ENCODE measurements at places on chromosomes 13 and 19. TPM values are rescaled to one million over a fixed set of nuclear protein-coding genes. Genes with fewer than 3 reads are reported as not detected.

The LILRA5 gene
- 0.37 TPM for polyA plus RNA-seq

The ZNF44 gene
- 43.6 TPM for polyA plus RNA-seq

The UHRF1 gene
- polyA plus RNA-seq, result 43.5 TPM

The F2RL3 gene
- polyA plus RNA-seq, result 0.95 TPM

The LYPD5 gene
- 0.53 TPM for polyA plus RNA-seq

The SBNO2 gene
- 18.1 TPM for polyA plus RNA-seq

The LILRA1 gene
- polyA plus RNA-seq, result 0.43 TPM

The SLC25A41 gene
- 2.4 TPM for polyA plus RNA-seq

The GNA15 gene
- 0.99 TPM for polyA plus RNA-seq

The CGB8 gene
- not detected for polyA plus RNA-seq

- no peak for DNase-seq
These were observed 412.8 kb downstream of the ZNF536 start for GRCh38 chr19:30784850-30785457.

- DNase-seq, result no peak
These were observed 1.1 kb downstream of the RUBCNL start for GRCh38 chr13:46385946-46386345.

DNA sequence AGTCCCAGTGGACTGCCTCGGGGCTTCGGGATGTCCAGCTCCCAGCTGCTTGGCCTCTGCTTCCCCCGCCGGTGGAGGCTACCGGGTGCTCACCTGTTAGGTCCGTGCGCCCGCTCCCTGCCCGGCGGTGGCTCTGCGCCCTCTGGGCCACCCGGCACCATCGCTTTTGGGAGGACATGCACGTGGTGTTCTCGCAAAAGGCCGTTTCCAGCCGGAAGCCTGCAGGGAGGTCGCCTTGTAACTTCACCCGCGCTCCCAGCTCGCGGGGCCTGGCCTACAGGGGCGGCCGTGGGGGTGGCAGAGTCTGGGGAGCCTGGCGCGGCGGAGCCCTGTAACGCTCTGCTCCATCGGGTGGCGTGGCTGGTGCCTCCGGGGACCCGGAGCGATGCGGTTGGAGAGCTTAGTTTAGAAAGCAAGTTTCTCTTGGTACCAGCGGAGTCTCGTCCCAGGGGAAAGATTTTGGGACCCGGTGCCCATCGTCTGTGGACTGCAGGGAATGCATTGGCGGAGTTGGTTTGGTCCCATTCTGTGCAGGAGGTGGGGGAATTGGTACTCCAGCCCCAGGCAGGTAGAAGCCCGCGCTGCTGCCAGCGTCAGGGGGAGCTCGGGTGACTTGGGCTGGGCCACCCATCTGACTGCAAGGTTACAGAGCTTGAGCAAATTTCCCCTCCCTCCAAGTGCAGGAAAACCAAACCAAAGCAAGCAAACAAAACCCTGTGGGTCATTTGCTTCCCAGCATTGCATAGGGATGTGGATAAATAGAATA, 673 bp downstream of the SPATA13 start:
- DNase-seq, result peak; percentile 19

- DNase-seq, result no peak
These were observed 234.7 kb downstream of the RBM26 start for GRCh38 chr13:79171141-79172061.

- DNase-seq, result no peak
These were observed at the start of gene CLEC17A for GRCh38 chr19:14582894-14583340. Gene CLEC17A, plus strand, starts transcription at chr19:14583084. Its CDS starts 77 bp downstream, at chr19:14583161.

DNA sequence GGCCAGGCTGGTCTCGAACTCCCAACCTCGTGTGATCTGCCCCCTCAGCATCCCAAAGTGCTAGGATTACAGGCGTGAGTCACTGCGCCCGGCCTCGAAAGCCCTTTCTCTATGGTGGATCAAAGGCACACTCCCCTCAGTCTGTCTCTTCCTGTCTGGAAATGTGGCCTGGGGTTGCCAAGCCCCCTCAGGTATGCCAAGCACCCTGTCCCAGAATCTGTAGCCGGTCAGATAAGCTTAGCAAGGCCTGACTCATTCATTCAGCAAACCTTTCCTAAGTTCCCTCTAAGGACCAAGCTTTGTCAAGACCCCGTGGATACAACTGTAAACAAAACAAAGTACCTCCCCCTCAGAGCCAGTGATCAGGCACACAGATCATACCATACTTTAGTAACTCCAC, 14.1 kb downstream of the NUCB1 start:
- no peak for DNase-seq

- DNase-seq, result no peak
These were observed 10.0 kb downstream of the ARHGAP45 start for GRCh38 chr19:1076951-1077350.

- no peak for DNase-seq
These were observed 3.8 kb downstream of the LCP1 start for GRCh38 chr13:46178143-46178542.

DNA sequence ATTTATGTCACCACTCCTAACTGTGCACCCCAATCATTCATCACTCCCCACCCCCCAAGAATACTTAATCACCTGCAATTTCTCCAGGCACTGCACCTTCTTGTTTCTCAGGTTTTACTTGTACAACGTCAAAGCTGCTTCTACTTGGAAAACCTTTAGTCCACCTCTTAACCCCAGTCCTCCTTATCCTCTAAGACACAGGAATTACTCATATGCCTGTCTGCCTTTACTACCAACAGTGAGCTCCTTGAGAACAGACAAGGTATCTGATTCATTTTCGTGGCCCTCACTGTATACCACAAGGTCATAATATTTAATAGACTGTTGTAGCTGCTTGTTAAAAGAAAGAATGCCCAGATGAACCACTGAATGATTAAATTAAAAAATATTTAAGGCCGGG, 21.0 kb upstream of the NDFIP2 start:
- no peak for DNase-seq

DNA sequence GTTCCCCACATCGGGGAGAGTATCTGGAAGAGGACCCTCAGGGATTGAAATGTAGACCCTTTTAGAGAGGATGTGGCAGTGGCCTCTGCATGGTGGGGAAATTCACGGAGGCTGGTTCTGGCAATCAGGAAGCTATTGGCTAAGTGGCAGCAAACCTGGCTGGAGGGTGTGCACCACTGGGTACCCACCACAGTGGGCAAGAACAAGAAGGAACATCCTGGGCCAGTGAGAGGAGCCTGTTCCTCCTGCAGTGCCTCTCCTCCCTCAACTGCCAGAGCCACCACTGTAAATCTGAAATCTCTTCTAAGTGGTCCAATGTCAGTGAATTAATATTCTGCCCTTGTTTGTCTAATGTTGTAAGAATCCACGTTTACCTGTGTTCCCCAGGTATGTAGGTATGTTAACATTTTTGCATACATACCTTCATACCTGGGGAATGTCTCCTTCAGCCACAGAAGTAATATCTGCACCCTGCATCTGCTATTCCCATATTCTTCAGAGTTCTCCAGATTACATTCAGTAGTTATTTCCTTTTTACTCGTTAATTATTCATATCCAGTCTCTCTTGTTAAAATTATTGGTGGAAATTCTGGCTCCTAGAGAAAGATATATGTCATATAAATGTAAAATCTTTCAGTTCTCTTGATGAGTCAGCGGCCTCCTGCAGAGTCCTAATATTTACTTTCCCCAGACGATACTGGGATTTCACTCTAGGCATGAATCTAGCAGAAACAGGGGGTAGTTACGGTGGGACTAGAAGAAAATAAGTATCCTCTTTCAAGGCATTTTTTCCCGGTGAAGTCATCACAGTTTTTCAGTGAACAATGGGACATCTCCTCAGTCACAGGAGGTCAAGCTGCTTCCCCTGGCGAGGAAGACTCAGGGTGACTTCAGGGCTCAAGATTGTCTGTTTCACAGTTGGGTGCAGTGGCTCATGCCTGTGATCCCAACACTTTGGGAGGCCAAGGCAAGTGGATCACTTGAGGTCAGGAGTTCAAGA, 148.3 kb downstream of the MYO16 start:
- no peak for DNase-seq

- DNase-seq, result no peak
These were observed 105.1 kb downstream of the SOX1 start for GRCh38 chr13:112172017-112172416.

- peak; percentile 84 for DNase-seq
These were observed 9.2 kb upstream of the FBN3 start for GRCh38 chr19:8158411-8159074.

GRCh38 chr13:28620011-28620830, 38.7 kb upstream of the POMP start:
- no peak for DNase-seq

GRCh38 chr13:25732111-25732865, 319.5 kb downstream of the SHISA2 start:
- no peak for DNase-seq

DNA sequence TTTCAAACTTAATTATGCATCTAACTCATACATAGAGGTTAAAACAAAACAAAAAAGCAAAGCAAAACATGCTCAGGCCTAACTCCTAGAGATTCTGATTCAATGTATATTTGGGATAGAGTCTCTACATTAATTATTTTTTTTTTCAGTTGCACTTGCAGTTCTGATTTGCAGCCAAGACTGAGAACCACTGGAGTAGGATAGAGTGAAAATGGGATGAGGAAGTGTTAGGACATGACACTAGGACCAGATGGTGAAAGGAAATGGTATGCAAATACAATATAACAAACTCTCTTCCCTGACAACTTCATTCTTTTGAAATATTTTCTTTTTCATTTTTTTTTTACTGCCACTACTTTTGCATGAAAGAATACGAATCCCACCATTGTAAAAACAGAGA, 1.8 kb downstream of the CCDC122 start:
- no peak for DNase-seq

DNA sequence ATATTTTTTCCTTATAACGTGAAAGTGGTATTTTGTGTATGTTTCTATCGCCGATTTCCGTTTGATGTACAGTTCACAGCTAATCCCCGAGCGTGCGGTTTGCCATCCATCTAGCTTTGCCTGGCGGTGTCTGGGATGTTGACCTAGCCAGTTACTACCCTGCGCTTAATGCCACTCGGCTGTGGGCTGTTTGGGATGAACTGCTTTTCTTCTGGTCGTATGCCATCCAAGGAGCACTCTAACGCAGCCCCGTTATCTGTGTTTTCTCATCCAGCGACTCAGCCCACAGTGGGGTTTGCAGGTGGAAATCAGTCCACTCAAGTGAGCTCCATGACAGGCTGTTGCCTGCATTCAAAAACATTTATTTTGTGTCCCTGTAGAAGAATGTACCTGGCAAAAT, 512.3 kb downstream of the MYO16 start:
- DNase-seq, result no peak

- no peak for DNase-seq
These were observed 860.3 kb downstream of the DIAPH3 start for GRCh38 chr13:59303433-59303832.

GRCh38 chr19:51386882-51387520, 773 bp downstream of the LIM2 start:
- no peak for DNase-seq

- DNase-seq, result no peak
These were observed 2.5 kb upstream of the ISYNA1 start for GRCh38 chr19:18440415-18440877.

DNA sequence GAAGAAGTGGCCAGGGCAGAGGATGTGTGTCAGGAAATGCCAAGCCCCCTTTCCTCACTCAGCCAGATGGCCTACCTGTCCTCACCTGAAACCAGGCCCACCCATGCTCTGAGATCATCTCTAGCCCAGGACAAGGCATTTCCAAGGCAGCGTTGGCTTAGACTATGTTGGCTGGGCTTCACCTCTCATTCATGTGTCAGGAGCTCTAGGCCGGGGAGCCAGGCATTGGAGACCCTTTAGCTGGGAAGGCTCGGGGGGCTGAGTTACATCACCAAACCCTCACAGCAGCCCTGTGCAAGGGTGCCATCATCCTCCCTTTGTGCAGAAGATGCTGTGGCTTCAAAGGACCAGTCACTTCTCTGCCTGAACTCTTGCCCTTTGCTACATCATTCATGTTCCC, 40.0 kb downstream of the COL4A2 start:
- DNase-seq, result no peak

DNA sequence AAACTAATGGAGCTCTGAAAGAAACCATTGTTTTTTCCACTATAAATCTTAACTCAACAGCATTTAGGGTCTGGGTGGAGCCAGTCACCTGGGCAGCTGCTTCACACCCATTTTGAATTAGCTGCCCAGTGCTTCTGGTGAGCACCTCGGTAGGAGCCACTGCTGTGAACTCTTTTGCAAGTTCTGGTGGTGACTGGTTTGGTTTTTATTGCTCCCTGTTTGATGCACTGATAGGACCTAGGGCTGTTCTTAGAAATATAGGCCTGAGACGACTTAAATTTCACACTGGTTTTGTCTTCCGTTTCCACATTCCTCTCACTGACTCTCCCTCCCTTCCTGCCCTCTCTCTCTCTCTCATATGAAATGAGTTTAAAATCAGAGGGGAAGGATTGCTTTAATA, 103.9 kb downstream of the GGACT start:
- no peak for DNase-seq

DNA sequence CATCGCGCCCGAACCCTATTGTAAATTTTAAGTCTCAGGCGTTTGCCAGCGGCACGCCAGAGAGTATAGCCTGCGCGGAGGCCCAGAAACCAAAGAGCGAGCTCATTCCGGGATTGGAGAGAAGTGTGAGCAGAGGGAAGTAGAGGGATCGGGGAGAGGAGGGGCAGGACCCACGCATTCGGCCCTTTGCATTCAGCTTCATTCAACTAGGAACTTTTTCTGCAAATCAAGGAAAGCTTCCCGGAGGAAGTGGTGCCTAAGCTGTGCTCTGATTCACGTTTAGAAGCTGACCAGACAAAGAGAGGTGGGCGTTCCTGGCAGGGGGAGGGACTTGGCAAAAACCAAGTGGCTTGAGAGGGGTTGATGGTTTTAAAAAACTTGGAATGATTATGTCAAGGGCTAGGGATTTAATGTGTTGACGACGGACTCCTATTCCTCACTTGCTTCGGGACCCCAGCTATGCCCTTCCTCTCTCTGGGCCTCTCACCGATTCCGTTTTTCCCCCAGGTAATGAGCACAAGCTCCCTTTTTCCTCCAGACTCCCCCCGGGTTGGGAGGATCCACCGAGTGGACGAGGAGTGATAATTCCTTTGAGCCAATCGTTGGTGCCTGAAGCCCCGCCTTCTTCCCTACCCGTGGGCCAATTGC, 811 bp upstream of the PRMT1 start:
- DNase-seq, result peak; percentile 92

DNA sequence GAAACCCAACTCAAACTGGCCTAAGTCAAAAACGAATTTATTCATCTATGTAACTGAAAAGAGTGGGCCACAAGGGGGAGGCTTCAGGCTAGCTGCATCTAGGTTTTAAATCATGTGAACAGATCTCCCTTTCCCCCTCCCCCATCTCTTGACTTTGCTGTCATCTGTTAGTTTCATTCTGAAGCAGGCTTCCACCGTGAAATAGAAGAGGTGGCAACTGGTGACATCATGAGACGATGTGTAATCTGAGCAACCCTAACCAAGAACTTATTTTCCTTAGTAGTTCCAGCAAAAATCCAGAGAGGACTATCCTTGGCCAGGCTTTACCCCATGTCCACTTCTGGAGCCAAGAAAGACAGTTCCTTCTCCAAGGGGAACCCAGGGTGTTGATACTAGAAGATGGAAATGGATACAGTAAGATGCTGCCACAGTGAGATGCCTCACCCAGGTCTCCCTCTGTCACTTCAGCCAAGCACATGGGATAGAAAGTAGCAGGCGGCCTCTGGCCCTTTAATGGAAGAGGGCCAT, 9.4 kb downstream of the SAMD4B start:
- DNase-seq, result no peak

GRCh38 chr19:4035582-4035981, 28.0 kb downstream of the PIAS4 start:
- DNase-seq, result no peak

- no peak for DNase-seq
These were observed 21.6 kb downstream of the CAPS start for GRCh38 chr19:5935473-5936291.

- DNase-seq, result no peak
These were observed 722 bp upstream of the ICAM1 start for GRCh38 chr19:10270180-10270615.
